ENCODE measurements at places on chromosomes 2 and 18. TPM values are rescaled to one million over a fixed set of nuclear protein-coding genes. Genes with fewer than 3 reads are reported as not detected.

The TANC1 gene
- total RNA-seq, result 117 TPM

The SLC38A11 gene
- total RNA-seq, result not detected

The RIOK3 gene
- 82.3 TPM for total RNA-seq

The PPP4R1 gene
- total RNA-seq, result 174 TPM

The IL1F10 gene
- total RNA-seq, result not detected

The LCT gene
- under 0.01 TPM for total RNA-seq

The AGXT gene
- not detected for total RNA-seq
